ENCODE measurements at places on chromosomes 5 and 9.

DNA sequence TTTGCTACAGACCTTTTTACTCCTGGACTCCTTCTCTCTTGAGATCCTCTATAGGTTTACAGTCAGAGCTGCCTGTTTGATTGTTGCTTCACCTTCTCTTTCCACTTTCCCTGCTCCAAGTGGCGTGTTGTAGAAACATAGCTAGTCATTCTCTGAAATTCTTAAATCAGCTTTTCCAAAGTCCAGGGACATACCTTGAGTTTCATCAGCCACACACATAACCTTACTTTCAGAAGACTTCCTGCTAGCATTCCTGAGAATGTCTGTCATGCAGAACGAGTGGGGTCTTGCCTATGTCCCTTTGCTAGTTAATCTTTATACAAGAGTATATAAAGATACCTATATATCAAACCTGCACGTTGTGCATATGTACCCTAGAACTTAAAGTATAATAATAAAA lies 230.3 kb upstream of the ZNF462 start:
- DNase-seq: no peak

DNA sequence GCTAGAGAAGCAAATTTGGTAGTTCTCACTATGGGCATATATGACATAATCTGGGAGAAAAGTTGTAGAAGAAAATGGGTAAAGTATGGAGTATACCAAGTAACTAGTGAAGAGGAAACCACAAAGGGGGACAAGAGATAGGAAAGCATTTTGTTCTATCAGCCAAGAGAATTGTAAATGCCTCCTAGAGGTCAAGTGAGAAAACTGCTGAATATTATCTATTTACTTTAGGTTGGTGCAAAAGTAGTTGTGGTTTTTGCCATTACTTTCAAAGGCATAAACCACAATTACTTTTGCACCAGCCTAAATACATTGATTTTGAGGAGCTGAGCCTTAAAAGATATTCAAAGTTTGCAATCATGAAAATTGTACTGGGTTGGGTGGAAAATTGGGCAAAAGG lies 126.7 kb upstream of the GRHPR start:
- DNase-seq: no peak

DNA sequence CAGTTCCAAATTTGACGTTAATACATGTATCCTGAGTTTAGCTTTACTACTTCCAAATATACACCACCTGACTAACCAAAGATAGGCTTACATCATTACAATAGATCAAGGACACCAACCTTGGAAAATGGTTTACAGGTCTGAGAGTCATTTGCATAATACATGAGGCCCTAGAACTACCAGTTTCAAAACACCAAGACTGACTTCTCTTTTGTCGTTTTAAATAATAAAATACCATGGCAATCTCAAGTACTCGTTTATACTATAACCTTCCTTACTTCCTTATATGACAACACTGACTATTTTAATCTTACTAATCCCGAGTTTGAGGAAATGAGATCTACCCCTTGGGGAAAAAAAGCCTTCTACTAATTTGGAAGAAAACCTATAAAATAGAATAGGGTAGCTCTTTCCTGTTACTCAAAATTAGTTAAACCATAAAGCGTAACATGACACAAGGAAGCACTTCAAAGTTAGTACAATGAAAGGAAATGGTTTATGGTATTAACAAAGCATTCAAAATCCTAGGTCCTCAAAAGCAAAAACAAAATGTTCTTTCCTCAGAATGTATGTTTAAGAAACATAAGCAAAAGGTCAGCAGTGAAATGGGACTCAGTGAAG lies 42.1 kb downstream of the UBQLN1 start:
- DNase-seq: no peak

DNA sequence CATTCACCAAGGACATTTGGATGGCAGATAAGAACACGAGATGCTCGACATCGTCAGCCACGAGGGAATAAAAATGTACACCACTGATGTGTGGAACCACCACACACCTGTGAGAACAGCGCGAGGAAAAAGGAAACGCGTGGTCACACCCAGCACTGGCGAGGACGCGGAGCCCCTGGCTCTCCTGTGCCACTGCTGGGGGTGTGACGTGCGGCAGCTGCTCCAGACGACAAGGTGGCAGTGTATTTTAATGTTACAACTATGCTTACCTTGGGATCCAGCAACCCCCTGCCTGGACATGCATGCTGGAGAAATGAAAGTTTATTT lies 13.6 kb upstream of the CEP72 start:
- no peak for DNase-seq

DNA sequence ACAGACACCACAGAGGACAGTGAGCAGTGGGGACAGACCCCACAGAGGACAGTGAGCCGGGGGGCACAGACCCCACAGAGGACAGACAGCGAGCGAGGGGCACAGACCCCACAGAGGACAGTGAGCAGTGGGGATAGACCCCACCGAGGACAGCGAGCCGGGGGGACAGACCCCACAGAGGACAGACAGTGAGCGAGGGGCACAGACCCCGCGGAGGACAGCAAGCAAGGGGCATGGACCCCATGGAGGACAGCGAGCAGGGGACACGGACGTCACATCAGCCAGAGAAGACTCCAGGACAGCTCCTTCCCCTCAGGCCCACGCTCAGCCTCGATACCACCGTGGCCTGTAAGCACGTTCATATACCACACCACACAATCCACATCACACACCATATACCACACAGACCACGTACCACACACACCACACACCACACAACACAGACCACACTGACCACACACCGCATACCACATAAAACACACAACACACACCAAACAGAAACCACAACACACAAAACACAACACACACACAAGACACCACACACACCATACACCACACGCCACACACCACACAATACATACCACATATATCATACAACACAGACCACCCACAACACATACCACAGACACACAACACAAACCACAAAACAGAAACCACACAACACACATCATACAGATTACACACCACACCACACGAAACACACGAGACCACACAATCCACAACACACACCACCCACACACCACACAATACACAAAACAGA lies 5.2 kb upstream of the ZDHHC11 start:
- no peak for DNase-seq

- no peak for DNase-seq
Measured at GRCh38 chr9:111839387-111839786, 44.6 kb upstream of the SHOC1 start.

- DNase-seq: no peak
Measured at GRCh38 chr5:84597904-84598303, 213.2 kb upstream of the EDIL3 start.

- no peak for DNase-seq
Measured at GRCh38 chr5:134063188-134063820, 51.2 kb upstream of the TCF7 start.

- DNase-seq: no peak
Measured at GRCh38 chr9:108845507-108845906, 10.3 kb downstream of the ACTL7B start.

- DNase-seq: no peak
Measured at GRCh38 chr5:141590127-141590526, 28.7 kb downstream of the DIAPH1 start.

- DNase-seq: no peak
Measured at GRCh38 chr5:61536922-61537321, 204.9 kb downstream of the ZSWIM6 start.

- DNase-seq: no peak
Measured at GRCh38 chr5:7251132-7251531, 144.8 kb upstream of the ADCY2 start.

- no peak for DNase-seq
Measured at GRCh38 chr5:80387063-80387768, 20.6 kb upstream of the ZFYVE16 start.

- DNase-seq: no peak
Measured at GRCh38 chr5:96648593-96648992, 13.6 kb upstream of the CAST start.

DNA sequence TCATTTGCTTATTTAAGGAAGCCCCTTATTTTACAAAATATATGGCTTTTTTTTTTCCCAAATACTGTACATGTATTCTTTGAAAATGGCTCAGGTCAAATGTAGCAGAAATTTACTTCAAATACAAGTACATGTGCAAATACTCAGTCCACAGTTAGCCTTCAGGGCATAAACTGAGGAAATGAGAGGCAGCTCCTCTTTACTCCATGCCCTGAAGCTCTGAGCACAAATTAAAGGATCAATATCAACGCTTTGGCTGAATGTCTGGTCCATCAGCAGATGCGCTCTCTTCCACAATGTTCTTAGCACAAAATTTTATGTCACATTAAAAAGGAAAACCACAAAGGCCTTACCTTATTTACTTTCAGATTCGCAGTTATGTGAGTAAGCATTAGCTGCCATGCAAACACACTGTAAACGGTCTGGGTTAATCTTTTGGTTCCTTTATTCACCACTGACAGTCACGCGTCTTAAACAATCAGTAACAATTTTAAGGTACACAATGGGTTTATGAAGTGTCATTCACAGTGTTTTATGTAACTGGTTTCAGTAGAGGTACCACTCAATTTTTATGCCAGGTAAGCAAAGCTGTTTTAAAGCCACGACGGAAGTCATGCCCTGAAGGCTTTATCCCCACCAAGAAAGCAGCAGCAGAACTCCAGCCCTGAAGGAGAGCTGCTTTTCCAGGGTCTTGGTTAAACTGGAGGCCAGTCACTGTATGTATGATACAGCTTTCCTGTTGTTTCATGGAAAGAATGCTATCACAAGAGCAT lies 103.4 kb downstream of the OTULIN start:
- DNase-seq: no peak

- no peak for DNase-seq
Measured at GRCh38 chr5:171989276-171989675, 17.2 kb downstream of the FBXW11 start.

- no peak for DNase-seq
Measured at GRCh38 chr5:157292599-157292998, 26.7 kb downstream of the CYFIP2 start.

DNA sequence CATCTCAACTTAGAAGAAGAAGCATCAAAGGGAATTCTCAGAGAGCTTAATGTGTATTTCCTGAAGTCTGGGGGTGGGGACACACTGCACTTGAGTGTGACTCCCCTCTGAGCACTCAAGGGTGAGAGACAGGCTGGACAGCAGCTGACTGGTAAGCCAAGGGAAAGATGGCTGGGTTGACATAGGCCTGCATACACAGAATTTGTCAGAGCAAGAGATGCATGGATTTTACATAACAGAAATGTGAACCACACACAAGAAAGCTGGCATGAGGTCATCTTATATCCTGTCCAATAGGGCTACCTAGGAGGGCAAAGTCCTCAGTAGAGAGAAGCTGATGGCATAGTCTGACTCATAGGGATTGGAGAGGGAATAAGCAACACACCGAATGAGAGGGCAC lies 114.3 kb upstream of the EPB41L4A start:
- DNase-seq: no peak

- no peak for DNase-seq
Measured at GRCh38 chr9:69086769-69087168, 51.2 kb downstream of the FXN start.

DNA sequence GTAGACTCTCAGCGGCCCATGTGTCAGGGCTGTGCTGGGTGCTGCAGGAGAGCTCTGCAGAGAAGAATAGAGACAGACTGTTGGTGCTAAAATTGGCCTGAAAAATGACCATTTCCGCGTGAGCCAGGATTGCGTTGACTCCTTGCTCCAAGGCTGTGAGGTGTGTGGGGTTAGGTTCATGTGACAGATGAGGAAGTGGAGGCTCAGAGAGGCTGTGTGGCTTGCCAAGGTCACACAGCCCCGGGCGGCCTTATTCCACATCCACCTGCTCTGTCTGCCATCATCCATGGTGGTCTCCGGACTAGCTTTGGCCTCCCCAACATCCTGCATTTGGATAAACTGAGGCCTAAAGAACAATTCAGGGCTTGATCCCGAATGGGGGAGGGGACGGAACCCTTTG lies 15.2 kb downstream of the NEK6 start:
- DNase-seq: no peak

GRCh38 chr9:98774746-98775145 lies 21.6 kb downstream of the ANKS6 start:
- DNase-seq: no peak

- no peak for DNase-seq
Measured at GRCh38 chr9:105658351-105658750, 3.9 kb upstream of the TAL2 start.

- no peak for DNase-seq
Measured at GRCh38 chr5:93736284-93736683, 5.1 kb downstream of the POU5F2 start.

GRCh38 chr9:6566409-6567139 lies 79.0 kb downstream of the GLDC start:
- DNase-seq: no peak

- DNase-seq: no peak
Measured at GRCh38 chr5:65808818-65809217, 86.8 kb downstream of the NLN start.

DNA sequence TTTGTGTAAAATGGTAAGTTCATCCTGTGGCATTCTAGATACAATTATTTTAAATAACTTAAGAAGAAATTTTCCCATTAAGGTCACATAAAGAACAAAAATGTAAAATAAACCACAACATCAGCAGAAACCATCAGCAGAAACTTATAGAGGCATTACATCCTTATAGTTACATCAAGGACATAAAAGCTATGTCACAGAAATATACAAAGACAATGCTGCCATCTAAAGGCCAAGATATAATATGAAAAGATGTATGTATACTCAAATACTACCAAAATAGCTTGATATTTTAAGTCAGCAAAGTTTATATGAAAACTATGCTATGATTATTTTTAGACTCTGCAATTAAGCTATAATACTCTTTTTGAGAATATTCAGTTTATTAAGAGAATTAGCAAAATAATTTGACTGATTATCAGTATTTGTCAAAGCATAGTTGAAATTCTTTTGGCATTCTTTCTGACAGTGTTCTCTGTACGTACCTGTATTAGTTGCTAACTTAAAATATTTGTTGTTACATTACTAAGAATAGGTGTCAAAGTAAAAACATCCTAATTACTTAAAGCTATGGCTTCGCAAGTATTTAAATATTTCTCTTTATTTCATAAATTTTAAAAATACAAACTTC lies 36.2 kb downstream of the FBXL17 start:
- DNase-seq: no peak

GRCh38 chr9:133877327-133877726 lies 114.8 kb downstream of the VAV2 start:
- DNase-seq: no peak

GRCh38 chr5:127923804-127924570 lies 159.6 kb upstream of the SLC12A2 start:
- no peak for DNase-seq

DNA sequence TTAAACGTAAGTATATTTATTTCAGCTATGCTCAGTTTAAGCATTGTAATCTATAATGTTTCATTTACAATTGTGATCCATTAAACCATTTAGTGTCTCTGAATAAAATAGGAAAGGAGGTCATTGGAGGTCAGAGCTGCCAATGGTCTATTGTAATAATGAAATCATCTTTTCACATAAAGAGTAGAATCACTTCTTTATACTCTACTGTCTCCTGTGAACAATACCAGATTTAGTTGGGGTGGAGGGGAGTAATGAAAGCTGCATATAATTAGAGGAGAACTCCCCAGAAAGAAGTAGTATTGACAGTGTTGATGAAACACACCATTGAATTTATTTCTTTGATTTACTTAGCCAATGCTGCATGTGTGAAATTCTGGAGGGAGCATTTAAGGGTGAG lies 35.1 kb upstream of the ZFYVE16 start:
- no peak for DNase-seq

- DNase-seq: no peak
Measured at GRCh38 chr5:113682497-113683136, 169.1 kb downstream of the YTHDC2 start.
